ENCODE measurements at places on chromosomes 4 and X.

DNA sequence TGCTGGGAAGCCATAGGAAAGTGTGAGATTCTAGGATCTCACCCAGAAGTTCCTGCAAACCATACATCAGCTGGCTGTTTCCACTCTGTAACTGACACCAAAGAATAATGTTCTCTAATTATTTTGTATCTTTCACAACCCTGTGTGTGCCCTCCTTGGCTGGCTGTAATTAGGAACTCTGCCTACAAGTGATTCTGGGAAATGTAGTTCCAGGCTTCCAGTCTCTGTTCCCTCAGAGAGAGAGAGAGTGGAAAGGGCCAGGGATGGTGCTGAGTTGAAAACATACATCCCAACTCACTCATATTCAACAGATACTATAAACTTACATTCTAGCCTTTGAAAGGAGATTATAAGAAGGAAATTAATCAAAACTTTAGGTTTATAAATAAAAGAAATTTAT is 57.5 kb upstream of the C1QTNF7 start:
- no peak for DNase-seq

DNA sequence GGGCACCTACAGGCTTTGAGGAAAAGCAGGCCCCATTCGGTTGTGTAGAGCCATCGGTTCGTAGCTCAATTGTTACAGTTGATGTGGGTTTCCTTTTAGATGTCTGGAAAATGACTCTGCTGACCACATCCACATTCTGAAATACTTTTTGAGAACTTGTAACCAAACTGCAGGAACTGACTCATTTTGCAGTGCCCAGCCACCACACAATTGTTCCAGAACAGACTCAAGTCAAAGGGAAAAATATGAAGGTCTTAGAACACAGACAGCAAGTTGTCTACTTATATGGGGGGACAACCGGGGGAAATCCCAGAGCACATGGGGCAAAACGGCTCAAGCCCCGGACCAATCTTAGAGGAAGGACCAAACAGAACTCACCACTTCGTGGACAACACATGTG is 557.6 kb upstream of the DIPK2B start:
- no peak for DNase-seq

GRCh38 chrX:133290076-133290475 is 71.9 kb upstream of the TFDP3 start:
- no peak for DNase-seq

GRCh38 chr4:82372517-82373485 is 990 bp downstream of the HNRNPD start:
- DNase-seq: peak; percentile 80

GRCh38 chr4:89616382-89616781 is 220.6 kb downstream of the SNCA start:
- no peak for DNase-seq

DNA sequence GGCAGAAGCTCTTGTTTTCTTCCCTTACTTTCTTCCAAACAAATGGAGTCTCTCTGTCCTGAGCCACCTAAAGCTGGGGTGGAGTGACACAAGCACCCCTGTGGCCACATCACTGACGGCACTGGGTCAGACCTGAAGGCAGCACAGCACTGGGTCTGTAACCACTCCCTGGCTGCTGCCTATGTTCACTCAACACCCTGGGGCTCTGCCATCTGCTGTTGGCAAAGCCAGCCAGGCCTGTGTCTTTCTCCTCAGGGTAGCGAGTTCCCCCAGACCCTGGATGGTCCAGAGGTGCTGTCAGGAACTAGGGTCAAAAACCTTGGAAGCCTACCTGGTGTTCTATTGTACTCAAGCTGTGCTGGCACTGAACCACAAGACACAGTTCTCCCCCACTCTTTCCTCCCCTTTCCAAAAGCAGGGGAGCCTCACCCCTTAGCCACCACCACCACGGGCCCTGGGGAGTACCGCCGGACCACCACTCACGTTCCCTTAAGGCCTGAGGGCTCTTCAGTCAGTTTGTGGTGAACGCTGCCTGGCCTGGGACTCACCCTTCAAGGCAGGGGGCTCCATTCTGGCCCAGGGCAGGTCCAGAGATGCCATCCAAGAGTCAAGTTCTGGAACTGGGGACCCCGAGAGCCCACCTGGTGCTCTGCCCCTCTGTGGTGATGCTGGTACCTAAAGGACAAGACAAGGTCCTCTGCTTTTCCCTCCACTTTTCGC is 31.5 kb downstream of the TMEM271 start:
- DNase-seq: no peak

GRCh38 chrX:43108828-43109227 is 330.9 kb upstream of the PPP1R2C start:
- DNase-seq: no peak

DNA sequence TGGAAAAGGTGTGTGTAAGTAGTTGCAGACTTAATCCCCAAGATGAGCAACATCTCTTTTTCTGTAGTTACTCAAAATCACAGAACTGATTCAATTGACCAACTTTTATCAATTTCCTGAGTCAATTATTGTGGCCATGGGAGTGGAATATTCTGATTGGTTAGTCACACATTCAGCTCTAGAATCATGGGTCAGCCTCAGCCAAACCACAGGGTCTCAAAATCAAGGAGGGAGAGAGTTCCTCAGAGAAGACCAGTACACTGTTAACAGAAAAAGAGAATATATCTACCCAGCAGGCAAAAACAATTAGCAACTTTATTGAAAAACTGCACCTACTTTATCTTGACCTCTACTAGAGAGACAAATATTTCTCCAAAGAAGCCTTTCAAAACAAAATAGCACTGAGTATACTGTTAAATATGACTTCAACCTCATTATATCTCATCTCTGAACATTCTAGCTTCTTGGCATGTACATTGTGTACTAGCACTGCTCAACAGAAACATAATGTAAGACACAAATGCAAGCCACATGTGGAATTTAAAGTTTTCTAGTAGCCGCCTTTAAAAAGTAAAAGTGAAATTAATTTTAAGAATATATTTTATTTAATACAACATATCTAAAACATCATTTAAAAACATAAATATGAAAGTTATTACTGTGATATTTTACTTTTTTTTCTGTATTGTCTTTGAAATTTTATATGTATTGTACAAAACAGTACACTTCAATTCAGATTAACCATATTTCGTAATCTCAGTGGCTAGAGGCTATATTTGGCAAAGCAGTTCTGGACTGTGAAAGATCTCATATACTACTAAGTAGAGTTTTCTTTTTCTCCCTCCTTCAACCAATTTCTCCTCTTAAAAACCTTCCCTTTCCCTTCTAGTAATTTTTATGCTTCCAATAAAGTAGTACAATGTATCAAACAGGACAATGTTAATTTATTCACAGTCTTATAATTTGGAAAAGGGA is 11.8 kb upstream of the LCORL start:
- no peak for DNase-seq

- DNase-seq: peak; percentile 86
Observed at GRCh38 chrX:70454441-70455365, 10.1 kb downstream of the DLG3 start.

DNA sequence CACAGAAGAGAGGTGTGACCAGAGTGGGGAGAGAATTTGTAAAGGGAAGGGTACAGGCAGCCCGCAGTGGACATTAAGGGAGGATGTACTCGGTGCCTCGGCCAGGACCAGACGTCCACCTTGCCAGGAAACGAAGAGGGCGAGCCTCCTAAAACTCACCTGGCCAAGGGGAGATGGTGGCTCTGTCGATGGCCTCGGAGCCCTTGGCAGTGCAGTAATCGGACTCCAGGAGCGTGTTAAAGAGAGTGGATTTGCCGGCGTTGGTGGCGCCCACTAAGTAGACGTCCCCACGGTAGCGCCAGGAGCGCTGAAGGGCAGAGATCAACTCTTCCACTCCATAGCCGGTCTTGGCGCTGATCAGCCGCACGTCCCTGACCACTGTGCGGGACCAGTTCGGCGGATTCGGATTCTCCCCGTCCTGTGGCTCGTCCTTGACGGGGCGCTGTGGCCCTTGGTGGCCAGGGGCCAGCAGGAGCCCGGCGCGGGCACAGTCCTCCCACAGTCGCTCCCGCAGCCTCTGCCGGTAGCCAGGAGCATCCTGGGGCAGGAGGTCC is 1.0 kb downstream of the NOA1 start:
- no peak for DNase-seq

DNA sequence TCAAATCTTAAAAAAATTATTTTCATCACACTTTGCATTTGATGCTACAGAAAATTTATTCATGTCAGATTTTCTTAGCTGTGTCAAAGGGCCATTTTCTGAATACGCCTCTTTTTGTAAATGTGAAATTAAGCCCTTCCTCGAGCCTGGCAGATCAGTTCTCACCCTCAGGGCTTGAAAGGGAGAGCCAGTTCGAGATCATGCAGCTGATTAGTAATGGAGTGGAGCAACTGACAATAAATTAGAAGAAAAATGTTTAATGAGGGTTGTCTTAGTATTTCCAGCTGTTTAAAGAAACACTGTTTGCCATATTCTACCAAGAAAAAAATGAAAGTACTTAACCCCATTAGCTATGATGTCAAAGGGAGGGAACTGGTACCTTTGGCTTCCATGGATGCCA is 28.7 kb downstream of the CC2D2A start:
- DNase-seq: no peak

- no peak for DNase-seq
Observed at GRCh38 chr4:107546638-107547037, 173.4 kb downstream of the PAPSS1 start.

All from lower lobe of right lung (tissue), 2 donors.